Activated CD8-positive, alpha-beta memory T cell treated with anti-CD3 and anti-CD28 coated beads for 1 hour (primary cell): ENCODE measurements at places on chromosomes 4 and X.
A peak's percentile ranks its signal among the peaks of the same experiment; 100 is the strongest.

DNA sequence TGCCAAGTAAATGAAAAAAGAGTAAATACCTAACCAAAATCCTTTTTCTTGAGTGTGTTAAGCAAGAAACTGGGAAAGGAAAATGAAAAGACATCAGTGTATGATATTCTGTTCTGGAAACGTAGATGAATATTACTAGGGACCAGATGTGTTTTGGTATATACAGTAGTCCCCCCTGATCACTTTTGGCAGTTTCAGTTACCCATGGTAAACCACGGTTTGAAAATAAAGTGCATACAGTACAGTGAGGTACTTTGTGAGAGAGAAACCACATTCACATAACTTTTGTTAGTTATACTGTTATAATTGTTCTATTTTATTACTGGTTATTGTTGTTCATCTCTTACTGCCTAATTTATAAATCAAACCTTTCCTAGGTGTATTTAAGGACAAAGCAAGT lies 250.9 kb downstream of the TENM3 start:
- DNase-seq = no peak

DNA sequence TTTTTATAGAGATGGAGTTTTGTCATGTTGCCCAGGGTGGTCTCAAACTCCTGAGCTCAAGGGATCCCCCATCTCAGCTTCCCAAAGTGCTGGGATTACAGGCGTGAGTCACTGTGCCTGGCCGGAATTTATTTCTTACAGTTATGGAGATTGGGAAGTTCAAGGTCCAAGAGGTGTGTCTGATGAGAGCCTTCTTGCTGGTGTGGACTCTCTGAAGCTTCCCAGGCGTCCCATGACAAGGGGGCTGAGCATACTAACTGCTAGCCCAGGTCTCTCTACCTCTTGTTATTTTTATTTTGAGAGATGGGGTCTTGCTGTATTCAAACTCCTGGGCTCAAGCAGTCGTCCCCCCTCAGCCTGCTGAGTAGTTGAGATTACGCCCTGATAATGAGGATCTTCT lies 2.9 kb upstream of the NSD2 start:
- no peak for DNase-seq

GRCh38 chr4:181897935-181898334 lies 345.3 kb upstream of the TENM3 start:
- DNase-seq = no peak

DNA sequence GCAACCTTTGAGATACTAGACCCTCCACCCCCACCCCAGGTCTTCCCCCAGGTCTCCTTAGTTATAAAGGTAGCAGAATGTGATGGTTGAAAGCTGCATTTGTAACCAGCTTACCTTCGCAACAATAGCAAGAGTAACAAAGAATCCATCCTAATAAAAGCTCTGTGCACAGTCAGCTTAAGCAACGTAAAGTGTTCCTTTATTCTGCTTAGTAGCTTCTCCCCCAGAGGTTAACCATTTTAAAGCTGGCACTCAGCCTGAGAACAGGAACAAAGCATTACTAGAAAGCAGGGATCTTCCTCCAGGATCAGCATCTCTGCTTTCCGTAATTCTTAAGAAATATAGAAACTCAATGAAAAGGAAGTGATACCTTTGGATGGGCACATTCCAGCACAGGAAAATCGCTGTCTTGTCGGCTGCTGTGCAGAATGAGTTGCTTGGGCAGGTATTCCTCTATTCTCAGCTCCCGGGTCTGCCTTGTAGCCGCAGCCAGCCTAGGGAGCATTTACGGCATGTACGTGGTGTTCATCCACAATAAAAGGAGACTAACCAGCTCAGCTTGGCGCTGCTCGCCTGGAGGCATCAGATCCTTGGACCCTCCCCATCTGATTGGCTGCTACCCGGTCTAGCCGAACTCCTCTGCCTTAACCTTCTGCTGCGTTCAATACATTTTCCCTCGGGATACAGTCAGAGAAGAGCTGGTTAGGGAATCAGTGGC lies 113.0 kb upstream of the TLR3 start:
- DNase-seq = no peak

- no peak for DNase-seq
Observed at GRCh38 chr4:52102587-52102986, 51.5 kb downstream of the SPATA18 start.

DNA sequence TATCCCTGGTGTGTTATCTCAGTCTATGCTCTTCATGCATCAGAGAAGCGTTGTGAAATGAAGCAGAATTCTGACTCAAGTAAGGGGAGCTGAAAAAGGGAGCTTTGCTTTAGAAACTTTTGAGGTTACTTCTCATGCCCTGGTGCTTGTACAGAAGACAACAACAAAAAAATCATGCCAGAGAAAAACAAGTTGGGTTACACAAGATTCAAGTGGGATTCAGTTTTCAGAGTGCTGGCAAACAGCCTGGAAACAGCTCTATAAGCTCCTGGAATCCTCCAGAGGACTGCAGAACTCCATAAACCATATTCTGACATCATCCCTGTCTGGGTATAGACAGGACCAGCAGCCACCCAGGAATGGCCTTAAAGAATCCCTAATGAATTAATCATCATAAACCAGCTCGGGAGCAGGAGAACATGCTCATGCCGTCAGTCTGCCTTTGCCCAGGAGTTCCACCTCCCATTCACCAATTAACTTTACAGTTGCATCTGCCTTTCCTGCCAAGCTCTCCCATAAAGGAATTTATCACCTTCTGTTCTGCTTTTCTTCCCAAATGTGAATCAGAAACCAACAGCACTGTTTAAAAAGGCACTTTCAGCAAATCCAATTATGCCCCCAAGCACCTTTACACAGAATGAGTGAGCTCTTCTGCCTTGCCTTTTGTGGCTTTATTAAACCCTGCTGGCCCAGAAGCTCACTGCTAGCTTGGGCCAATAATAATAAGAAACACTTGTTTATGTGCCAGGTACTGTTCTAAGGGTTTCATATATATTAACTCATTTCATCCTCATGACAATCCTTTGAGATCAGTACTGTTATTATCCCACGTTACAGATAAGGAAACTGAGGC lies 54.5 kb upstream of the FBXW7 start:
- DNase-seq = no peak

- DNase-seq = no peak
Observed at GRCh38 chrX:29242856-29243255, 655.6 kb downstream of the IL1RAPL1 start.

DNA sequence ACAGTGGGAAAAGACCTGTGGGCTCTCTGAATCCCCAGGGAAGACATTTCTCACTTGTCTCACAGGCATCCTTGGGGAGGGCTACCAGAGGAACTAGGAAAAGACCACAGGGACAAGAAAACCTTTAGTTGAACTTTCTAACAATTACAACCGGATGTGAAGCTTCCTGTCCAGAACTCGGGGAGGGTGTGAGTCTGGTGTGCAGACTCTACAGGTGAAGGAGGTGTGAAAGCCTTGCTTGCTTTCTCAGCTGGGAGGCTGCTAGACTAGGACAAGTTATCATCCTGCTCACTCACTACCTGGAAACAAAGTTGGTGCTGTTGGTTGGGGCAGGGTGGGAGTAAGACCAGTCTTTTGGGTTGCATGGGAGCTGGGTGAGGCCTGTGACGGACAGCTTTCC lies 158.5 kb upstream of the PBDC1 start:
- DNase-seq = no peak

GRCh38 chrX:49754233-49754857 lies 58.6 kb upstream of the PAGE1 start:
- peak; percentile 4 for DNase-seq

DNA sequence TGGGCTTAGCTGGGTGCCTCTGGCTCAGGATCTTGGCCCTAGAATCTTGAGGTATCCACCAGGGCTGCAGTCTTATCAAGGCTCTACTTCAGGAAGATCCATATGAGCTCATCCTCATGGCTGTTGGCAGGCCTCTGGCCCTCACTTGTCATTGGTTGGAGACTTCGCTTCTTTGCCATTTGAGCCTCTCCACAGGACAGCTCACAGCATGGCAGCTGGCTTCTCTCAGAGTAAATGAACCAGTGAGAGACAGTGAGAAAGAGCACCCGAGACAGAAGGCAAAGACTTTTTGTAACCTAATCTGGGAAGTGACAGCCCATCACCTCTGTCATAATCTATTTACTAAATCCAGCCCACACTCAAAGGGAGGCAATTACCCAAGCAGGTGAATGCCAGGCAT lies 236.8 kb downstream of the GPAT3 start:
- no peak for DNase-seq

DNA sequence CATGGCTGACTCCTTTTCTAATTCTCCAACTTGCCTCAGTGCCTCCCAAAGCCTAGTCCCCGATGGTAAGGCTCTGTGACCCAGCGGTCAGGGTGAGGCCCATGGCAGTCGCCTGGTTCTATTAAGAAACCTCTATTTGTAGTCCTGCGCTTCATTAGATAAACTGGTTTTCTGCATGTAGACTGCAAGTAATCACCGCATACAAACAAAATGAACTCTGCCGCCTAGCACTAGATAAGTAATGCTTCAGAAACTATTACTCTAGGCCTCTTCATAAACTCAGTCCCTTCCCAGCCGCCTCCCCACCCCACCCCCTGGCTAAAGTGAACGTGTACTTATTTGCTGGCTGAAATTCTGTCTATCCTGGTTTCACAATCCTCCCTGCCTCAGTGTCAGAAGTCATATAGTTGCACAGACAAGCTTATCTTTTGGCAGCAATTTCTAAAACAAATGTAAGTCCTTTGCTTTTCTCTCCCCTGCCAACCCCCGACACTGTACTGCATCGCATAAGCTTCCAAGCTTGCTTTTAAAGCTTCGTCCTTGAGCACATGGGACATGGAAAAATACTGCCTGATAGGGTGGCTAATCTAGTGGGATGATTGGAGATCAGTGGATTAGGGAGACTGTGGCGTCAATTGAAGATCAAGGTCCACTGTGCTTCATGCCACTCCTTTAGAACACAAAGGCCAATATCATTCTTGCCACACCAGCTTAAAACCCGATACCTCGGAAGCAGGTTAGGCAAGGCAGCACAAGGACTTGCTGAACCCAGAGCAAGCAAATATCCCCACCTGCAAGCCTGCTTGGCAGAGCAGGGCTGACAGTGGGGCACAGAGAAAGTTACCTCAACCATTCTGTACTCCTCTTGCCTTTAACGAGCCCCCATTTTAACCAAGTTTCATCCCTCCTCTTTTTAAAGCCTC lies 125.8 kb downstream of the IRF2 start:
- no peak for DNase-seq

GRCh38 chr4:130922955-130923354 lies 1827.0 kb downstream of the C4orf33 start:
- no peak for DNase-seq

DNA sequence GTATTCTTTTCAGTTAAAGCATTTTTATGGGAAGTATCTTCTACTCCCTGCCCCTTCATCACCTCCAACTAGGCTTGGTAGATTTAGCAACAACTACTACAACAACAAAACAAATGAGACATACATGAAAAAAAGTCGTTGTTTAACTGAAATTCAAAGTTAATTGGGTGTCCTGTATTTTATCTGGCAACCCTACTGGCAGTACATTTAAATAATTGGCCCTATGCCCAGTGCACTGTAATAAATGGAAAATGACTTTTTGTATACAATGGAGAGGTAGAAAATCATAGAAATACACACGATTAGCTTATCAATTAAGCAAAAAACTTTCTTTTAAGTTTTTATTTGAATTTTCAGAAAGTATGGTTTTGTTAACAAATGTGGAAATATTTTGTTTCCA lies 21.4 kb upstream of the CLGN start:
- DNase-seq = no peak

DNA sequence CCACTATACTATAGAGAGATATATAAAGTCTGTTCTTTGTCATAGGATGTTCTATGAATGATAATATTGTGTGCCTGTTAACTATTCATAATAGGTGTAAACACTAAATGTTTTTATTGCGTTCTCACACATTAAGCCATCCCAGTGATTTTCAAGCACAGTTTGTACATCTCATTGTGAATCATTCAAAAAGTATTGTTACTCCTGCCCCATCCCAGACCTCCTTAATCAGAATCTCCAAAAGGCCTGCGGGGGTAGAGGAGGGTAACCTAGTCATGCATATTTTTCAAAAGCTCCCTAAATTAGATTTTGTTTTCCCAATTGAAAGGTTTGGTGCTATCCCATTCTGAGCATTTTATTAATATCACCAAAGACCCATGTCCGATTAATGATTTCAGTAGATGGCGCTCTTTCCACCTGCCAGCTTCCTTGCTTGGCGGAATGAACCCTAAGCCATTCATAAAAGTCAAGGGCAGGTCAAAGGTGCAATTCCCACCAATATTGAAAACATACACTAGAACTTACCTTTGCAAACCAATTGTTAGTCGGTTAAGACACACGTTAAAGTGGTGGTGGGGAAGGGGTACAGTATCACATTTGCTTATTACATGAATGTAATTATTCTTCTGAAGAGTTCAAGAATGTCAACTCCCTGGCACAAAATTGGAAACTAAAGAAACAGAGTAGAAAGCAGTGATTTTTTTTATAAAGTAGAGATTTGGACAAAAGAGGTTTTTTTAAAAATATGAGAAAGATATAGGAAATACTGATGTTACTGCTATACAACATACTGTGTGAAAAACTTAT lies 5.8 kb upstream of the TET2 start:
- no peak for DNase-seq

- DNase-seq = no peak
Observed at GRCh38 chrX:19214311-19214710, 92.0 kb upstream of the ADGRG2 start.

- DNase-seq = no peak
Observed at GRCh38 chr4:8191136-8191747, 7.8 kb upstream of the SH3TC1 start.

- no peak for DNase-seq
Observed at GRCh38 chr4:34845926-34846325, 1398.4 kb downstream of the ARAP2 start.

DNA sequence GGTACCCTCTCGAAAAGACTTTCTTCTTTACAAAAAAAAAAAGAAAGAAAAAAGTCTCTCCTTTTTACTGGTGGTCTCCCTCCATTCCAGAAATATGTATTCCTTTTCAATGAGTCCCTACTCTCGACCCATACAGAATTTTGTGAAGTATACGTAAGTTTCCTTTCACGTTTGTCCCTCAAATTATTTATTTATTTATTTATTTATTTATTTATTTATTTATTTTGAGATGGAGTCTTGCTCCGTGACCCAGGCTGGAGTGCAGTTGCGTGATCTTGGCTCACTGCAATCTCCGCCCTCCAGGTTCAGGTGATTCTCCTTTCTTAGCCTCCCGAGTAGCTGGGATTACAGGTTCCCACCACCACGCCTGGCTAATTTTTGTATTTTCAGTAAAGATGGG lies 429.2 kb upstream of the AR start:
- no peak for DNase-seq

DNA sequence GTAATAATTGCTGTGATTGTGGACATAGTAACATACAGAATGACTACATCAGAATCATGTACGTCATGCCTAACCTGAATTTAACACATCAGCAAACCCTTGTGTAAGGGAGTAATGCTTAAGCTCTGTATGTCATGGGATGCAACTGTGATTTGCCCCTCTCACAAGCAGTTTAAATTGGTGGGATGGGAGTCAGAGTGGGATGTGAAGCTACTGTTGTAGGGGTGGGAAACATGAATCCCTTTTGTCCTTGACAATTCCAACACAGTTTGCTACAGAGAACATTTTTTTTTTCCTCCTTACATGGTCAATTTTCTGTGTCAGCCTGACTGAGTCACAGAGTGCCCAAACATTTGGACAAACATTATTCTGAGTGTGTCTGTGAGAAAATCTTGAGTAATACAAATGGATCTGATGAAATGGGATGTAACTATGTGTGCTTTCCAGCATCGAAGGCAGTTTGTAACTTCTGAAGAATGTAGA lies 392.8 kb downstream of the GPM6A start:
- no peak for DNase-seq
